Liver (tissue), 10 donors: ENCODE measurements at places on chromosomes 6 and 20. TPM values are rescaled to one million over a fixed set of nuclear protein-coding genes. Genes with fewer than 3 reads are reported as not detected.

GRCh38 chr6:128507337-128508310 is 12.8 kb downstream of the PTPRK start:
- H3K27ac ChIP-seq: peak overlapping the region; percentile 92
- H3K4me1 ChIP-seq: peaks cover 66% of the 10 kb centered on the region
- H3K36me3 ChIP-seq: no peaks in the 10 kb centered on the region
- H3K4me3 ChIP-seq: no peak overlapping the region

Gene MMP24
- 0.09 TPM for total RNA-seq

GRCh38 chr20:61760321-61760720 is 305.4 kb downstream of the TAF4 start:
- H3K4me3 ChIP-seq: no peak overlapping the region
- no peaks in the 10 kb centered on the region for H3K36me3 ChIP-seq
- DNase-seq: no peak
- no peaks in the 10 kb centered on the region for H3K27me3 ChIP-seq
- H3K27ac ChIP-seq: no peak overlapping the region

DNA sequence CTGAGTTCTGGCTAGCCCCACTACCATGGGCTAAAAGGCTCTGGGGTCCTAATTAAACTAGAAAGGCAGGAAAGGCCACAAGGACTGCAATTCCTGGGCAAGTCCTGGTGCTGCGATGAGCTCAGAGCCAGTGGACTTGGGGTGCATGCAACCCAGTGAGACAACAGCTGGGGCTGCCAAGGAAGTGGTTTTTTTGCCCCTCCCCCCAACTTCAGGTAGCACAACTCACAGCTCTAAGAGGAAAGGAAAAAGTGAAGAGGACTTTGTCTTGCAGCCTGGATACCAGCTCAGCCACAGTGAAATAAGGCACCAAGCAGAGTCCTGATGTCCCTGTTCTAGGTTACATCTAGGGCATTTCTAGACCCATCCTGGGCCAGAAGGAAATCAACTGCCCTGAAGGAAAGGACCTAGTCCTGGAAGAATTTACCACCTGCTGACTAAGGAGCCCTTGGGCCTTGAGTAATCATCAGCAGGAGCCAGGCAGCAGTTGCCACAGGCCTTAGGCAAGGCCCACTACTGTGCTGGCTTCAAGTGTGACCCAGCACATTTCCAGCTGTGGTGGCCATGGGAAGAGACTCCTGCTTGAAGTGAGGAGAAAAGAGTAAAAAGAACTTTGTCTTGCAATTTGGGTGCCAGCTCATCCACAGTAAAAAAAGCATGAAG is 358.4 kb downstream of the BTBD3 start:
- no peaks in the 10 kb centered on the region for H3K27me3 ChIP-seq
- H3K4me1 ChIP-seq: no peaks in the 10 kb centered on the region
- H3K4me3 ChIP-seq: no peak overlapping the region
- DNase-seq: no peak
- H3K27ac ChIP-seq: no peak overlapping the region

DNA sequence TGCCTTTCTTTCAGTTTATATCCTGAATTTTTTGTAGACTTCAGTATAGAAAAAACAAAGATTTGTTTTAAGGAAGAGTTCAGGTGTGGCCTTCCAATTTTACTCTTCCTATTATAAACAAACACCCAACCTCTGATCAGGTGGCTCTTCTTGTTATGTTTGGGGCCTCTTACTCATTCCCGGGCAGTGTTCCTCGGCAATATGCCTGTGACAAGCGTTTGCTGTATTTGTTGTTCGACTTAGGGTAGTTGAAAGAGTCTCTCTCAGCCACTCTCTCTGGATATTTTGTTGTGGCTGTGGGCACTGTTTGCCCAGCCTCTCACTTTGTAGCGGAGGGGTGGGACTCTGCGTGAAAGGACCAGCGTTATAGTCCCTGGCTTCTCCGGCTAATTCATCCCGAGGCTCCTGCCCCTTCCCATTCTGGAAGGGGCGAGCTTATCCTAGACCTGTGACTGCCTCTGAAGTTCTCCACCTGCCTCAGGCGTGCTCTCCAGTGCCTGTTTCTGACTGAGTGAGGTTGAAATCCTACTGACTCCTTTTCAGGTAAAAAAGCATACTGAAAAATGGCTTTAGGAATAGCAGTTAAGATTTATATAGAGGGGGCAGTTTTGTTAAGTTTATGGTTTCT is 97.4 kb downstream of the PLCB4 start:
- H3K4me1 ChIP-seq: no peaks in the 10 kb centered on the region
- H3K27me3 ChIP-seq: no peaks in the 10 kb centered on the region
- H3K27ac ChIP-seq: no peak overlapping the region
- H3K4me3 ChIP-seq: no peak overlapping the region

DNA sequence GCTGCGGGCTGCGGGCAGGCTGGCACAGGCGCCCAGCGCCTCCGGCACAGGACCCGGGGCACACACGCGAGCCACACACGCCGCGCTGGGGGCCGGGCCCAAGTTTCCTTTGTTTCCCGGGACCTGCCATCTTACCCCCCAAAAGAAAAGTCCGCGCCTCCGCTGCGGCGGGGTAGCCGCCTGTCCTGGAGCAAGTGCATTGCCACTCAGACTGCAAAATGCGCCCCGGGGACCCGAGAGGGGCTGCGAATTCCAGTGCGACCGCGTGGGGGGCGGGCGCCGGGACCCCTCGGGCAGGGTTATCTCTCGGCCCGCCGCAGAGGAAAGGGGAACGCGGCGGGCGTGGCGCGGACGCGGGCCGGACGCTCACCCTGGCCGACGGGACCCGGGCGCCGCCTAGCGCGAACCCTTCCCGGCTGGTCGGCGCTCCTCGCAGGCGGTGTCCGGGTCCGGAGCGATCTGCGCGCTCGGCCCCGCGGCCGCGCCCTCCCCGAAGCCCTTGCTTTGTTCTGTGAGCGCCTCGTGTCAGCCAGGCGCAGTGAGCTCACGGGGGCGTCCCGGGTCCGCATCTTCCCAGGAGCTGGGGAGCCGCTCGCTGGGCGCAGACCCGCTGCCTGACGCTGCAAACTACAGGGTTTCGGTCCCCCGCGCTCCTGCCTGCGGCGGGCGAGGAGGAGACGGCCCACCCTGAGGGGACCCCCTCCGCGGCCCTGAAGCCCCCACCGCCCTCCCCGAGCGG is 639 bp upstream of the CD24 start:
- peaks cover 10% of the 10 kb centered on the region for H3K4me1 ChIP-seq
- no peak overlapping the region for H3K27ac ChIP-seq
- peak; percentile 53 for DNase-seq
- H3K27me3 ChIP-seq: no peaks in the 10 kb centered on the region
- peak overlapping the region; percentile 61 for H3K4me3 ChIP-seq

- peaks cover 3% of the 10 kb centered on the region for H3K36me3 ChIP-seq
- H3K4me3 ChIP-seq: no peak overlapping the region
- H3K27me3 ChIP-seq: no peaks in the 10 kb centered on the region
Measured at GRCh38 chr6:35647400-35647799, 41.3 kb downstream of the FKBP5 start.

DNA sequence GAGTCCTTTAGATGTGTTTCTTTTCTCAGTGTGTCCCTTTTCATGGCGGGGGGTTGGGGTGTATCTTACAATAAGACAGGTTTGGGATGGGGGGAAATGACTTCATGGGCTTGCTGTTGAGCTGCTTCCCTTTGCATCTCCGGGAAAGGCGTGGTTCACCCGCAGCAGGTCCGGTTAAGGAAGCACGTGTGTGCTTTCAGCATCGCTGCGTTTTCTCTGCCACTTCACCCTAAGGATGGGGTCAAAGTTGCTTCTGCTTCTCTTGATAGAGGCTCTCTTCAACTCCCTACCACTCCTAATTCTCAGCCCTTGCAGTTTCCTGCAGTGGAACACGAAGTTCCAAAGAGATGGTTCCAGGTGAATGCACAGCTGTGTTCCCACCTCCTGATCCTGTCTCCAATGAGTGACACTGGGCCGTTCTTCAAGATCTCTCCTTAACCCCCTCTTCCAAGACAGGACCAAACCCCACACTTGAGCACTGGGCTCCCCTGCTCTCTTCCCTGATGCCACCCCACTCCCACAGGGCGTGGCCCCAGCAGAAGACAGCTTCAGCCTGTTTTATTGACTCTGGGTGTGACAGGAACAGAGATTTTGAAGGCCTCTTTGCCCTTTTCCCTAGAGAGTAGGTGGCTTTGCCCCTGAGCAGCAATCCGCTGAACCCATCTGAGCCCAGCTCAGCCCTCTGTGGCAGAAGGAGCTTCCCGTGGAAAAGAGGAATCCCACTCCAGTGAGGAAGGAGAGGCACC is 85.2 kb downstream of the PLEKHG1 start:
- DNase-seq: no peak
- H3K36me3 ChIP-seq: no peaks in the 10 kb centered on the region
- H3K4me3 ChIP-seq: no peak overlapping the region
- no peaks in the 10 kb centered on the region for H3K4me1 ChIP-seq
- no peak overlapping the region for H3K27ac ChIP-seq

- H3K27me3 ChIP-seq: peaks cover 6% of the 10 kb centered on the region
- H3K4me3 ChIP-seq: no peak overlapping the region
- DNase-seq: no peak
- no peaks in the 10 kb centered on the region for H3K36me3 ChIP-seq
Measured at GRCh38 chr20:19253916-19254820, 41.7 kb downstream of the SLC24A3 start.

GRCh38 chr6:90284236-90285041 is 12.2 kb downstream of the BACH2 start:
- H3K36me3 ChIP-seq: no peaks in the 10 kb centered on the region
- no peak overlapping the region for H3K4me3 ChIP-seq
- DNase-seq: no peak
- H3K4me1 ChIP-seq: peaks cover 45% of the 10 kb centered on the region
- no peaks in the 10 kb centered on the region for H3K27me3 ChIP-seq
- peak overlapping the region; percentile 46 for H3K27ac ChIP-seq
